ENCODE measurements at places on chromosomes 6 and 20.

GRCh38 chr6:170295510-170296422 is 4.9 kb upstream of the DLL1 start:
- DNase-seq = no peak

- no peak for DNase-seq
Observed at GRCh38 chr20:35636095-35636494, 20.5 kb downstream of the SPAG4 start.

- DNase-seq = peak; percentile 52
Observed at GRCh38 chr6:116087437-116088027, 13.1 kb upstream of the NT5DC1 start.

- DNase-seq = no peak
Observed at GRCh38 chr6:141483598-141484061, 649.1 kb upstream of the GJE1 start.

- no peak for DNase-seq
Observed at GRCh38 chr6:122758927-122759334, 20.6 kb upstream of the FABP7 start.

DNA sequence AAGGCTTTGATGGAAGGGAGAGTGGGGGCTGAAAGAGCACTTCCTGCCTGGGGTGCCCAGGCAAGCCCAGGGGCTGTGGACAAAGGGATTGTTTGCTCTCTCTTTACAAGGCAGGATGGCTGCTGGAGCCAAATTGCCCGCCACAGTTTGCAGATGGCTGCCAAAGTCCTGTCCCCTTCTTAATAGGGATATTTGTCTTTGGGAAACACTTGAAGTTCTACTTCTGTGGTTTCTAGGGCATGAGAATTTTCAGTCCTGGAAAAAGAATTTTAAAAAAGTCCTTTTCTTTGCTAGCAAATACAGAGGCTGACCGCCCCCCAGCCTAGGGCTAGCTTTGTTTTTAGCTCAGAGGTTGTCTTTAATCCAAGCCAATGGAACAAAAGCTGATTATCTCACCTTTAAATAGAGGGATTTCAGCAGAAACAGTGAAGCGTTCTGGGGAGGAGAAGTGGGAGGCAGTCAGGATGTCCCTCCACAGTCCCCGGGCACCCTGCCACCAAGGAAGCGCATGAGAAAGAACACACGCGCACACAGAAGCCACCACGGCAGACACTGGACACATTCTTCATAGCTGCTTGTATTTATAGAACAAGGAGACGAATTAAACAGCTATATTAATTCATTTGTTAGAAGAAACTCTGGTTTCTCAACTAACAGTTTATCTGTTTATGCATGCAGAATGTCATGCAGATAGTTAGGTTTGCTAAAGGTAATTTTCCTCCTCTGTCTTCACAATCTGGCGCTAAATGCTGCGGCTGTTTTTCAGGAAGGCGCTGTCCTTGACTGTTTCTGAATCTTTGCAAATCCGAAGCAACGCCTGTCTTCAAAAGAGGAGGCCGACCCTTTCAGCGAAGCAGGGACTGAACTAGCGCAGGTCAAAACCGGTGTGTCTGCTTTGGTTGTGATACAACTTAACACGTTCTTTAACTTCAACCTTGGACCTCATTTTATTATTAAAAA is 736.9 kb downstream of the QKI start:
- no peak for DNase-seq

DNA sequence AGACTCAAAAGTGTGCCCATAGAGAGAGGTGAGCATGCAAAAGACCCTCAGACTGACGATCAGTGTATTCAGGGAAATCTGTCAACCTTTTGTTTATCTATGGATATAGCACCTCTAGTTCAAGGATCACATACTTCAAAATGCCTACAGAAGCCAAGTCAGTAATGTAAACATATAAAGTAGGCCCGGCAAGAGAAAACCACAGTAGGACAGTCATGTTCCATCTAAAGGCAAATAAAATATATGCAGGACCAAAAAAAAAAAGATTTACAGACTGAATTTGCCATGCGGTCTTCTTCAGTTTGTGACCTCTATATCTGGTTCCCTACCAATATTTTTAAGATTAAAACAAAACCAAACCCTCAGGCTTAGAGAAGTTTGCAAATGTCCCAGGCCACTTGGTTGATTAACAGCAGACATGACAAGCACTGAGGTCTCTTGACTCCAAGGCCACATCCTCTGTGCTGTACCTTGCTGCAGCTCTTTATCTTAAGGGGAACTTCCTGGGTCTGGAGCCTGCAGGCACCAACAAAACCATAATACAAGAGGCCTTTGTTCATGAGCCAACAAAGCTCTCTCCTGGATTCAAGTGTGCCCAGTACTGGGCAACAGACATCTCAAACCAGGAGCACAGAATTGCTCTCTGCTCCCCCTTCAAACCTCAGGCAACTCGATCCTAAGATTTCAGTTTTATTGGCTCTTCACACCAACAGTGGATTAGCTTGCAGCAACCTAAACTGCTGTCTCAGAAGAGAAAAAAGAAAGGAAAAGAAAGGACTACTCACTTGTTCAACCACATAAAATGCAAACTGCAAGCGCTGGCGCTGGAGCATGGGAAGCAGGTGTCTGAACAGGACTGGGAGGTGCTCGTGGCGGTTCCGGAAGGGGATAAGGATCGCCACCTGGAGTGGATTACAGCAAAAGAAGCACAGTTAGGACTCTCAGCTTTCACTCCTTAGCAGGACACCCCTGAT is 71.7 kb downstream of the B4GALT5 start:
- DNase-seq = no peak

GRCh38 chr6:48037946-48038345 is 73.1 kb downstream of the PTCHD4 start:
- no peak for DNase-seq

DNA sequence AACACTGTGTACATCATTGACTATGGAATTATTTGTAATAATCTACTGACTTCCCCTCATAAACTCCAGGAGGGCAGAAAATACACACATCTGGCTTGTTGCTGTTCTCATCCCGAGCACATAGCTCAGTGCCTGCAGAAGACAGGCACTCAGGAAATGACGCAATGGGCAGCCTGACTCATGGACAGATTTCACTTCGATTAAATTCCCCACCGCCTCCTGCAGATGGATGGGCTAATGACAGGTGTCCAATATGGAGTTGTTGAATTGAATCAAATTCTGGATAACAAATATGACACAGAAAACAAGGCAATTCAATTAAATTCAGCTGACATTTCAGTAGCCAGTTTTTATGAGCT is 9.1 kb downstream of the ANKRD60 start:
- DNase-seq = no peak

DNA sequence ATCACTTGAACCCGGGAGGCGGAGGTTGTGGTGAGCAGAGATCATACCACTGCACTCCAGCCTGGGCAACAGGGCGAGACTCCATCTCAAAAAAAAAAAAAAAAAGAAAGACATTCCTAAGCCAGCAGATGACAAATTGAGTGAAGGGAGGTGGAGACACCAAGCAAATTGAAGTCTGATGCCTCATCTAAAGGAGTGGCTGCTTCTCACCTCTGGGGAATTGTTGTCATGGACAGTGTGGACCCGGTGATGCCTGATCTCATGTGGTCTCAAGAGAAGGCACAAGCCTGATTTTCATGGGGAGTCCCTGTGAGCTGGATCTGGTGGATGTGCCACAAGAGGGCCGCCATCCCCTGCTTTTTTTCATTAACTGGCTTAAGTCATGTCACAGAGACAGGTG is 272.0 kb downstream of the ZNF217 start:
- no peak for DNase-seq

DNA sequence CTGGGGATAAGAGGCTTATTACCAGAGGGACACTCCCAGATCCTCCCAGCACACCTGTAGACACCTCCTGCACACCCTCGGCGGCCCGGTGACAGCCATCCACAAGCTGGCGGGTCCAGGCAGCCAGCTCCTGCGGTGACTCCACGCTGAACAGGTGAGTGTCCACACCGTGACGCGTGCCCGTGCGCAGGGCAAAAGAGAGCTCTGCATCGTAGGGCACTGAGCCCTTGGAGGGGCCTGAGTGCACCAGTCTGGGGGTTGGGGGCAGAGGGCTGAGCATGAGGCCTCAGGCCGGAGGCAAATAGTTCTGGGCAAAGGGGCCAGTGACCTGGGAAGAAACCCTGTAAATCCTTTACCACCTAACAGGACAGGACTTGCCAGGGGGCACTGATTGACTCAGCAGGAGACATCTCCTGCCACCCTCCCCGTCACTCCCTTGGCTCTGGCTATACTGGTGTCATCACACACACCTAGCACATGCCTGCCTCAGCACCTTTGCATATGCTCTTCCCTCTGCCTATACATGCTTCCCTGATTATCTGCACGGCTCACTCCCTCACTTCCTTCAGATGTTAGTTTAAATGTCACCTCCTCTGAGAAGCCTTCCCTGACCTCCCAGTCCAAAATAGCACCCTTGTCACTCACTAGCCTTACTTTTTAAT is 8.9 kb upstream of the CDK5RAP1 start:
- no peak for DNase-seq

GRCh38 chr6:92166666-92167065 is 1252.7 kb downstream of the EPHA7 start:
- no peak for DNase-seq
